NCI-H2081 treated with DMSO at 0.1 percent for 48 hours (cell line): ENCODE measurements at places on chromosomes 7 and 10.

DNA sequence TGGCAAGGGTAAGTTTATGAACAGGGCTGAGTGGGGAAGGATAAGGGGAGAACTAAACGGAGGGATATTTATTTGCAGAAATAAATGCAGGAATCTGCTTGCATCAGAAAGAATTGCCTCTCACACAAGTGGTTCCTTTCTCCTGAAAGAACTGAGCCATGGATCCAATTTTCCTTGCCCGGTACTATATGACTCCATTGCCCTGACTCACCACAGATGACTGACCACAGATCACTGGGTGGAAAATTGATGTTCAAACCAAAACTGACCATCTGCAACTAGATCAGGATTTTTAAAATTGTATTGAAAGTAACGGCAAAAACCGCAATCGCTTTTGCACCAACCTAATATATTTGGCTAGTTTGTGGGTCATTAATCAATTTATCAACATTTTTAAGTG lies 6.2 kb upstream of the MACC1 start:
- no peak for DNase-seq

GRCh38 chr10:93068411-93069244 lies 5.1 kb upstream of the CYP26A1 start:
- DNase-seq = no peak

- DNase-seq = no peak
Measured at GRCh38 chr7:26653430-26654399, 210.7 kb downstream of the SKAP2 start.

- no peak for DNase-seq
Measured at GRCh38 chr10:30027057-30028005, 32.1 kb downstream of the JCAD start.

- DNase-seq = no peak
Measured at GRCh38 chr10:113959383-113959760, 84.3 kb upstream of the ADRB1 start.

- DNase-seq = no peak
Measured at GRCh38 chr10:132655735-132656134, 118.1 kb downstream of the INPP5A start.

DNA sequence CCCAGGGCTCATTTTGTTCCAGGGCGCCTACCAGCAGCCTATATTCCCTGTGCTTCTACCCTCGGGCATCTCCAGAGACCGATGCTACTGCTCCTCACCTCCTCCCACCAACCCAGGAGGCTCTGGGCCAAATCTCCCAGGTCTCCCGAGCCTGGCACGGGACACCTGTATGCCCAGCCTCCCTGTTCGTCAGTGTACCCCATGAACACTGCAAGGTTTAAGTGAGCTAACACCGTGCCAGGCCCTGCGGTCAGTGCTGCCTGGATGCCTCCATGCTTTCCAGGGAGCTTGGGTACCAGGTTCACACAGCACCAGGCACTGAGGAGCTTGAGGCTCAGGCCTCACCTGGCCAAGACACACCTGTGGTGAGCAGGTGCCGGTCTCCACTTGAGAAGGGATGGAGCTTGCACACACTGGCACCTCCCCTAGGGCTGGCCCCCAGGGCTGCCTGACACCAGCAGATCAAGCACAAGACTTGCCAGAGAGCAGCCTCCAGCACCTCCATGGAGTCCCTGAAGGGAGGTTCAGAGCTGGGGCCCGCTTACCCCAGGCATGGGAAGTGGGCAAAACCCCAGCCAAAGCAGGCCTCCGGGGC lies 80.3 kb downstream of the FAM53B start:
- DNase-seq = no peak

- DNase-seq = no peak
Measured at GRCh38 chr10:118594392-118595063, 920 bp downstream of the PRLHR start.

GRCh38 chr7:21763818-21764217 lies 181.9 kb downstream of the CDCA7L start:
- no peak for DNase-seq

DNA sequence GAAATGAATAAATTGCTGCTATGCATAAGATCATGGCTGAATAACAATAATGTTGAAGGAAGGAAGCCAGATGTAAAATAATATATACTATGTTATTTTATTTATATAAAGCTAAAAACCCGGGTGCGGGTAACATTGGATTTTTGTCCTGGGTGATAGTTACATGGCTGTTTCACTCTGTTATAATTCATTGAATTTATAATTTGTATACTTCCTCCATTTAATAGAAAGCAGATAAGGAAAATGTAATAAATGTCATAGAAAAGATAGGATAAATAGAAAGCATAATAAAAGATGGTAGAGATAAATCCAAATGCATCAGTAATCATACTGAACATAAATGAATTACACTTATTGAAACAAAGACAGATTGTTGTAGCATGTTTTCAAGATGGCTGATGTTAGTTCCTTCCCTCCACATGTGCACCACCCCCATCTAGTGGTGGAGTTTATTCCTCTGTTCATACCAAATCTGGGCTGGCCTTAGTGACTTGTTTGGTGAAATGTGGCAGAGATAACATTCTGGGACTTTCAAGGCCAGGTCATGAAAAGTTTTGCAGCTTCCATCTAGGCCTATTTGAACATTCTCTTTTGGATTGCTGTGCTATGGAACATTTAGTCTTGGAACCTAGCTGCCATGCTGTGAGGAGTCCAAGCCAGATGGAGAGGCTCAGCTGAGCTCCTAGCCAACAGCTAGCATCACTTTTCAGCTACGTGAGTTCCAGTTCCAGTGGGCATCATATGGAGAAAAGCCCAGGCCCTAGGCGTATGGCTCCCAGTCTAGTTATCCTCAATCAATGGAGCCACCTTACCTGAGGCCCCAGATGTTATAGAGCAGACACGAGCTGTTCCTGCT lies 46.9 kb downstream of the AHCYL2 start:
- no peak for DNase-seq

DNA sequence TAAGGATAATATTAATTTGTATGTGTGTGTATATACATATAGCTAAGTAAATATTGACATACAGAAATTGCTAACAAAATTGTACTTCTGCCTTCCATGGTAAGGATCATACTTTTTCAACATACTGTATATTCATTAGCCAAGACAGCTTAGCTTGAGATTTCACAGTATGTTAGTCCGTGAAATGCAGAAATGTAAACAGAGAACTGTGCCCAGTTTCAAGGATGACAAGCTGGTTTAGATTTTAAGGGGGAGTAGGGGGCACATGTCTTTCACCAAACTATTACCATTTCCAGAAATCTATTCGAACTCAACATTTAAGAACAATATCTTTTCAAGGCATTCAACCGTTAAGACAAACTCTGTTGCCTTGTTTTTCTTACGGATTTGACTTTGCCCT lies 182.2 kb downstream of the SORCS1 start:
- DNase-seq = no peak

DNA sequence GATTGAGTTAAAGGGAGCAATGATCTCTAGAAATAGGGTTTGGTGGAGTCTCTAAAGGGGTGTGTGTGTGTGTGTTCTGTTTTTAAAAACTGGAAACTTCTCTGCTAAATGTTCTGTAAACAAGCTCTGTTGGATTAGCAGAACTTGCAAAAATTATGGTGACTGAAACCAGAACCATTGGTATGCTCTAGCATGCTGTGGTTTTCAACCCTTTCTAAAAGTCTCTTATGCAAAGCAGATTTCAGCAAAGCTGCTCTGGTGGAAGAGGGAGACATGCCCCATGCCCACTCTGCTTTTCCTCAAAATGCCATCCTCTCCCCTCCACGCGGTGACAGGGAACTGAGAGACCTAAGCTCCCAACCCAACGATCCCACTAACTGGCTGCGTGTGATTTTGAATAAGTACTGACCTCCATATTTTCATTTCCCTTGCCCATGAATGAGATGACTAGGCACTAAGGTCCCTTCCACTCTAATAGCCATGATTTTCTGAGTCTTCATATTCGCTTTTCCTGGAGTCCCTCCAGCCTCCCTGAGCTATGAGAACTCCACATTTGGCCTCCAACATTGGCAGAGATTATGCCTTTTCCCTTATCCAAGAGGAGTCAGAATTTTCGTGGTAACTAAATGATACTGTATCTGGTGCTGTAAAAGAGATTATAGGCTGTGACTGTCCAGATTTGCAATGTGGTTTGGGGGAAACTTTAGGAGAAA lies 117.3 kb upstream of the PALS2 start:
- DNase-seq = no peak

DNA sequence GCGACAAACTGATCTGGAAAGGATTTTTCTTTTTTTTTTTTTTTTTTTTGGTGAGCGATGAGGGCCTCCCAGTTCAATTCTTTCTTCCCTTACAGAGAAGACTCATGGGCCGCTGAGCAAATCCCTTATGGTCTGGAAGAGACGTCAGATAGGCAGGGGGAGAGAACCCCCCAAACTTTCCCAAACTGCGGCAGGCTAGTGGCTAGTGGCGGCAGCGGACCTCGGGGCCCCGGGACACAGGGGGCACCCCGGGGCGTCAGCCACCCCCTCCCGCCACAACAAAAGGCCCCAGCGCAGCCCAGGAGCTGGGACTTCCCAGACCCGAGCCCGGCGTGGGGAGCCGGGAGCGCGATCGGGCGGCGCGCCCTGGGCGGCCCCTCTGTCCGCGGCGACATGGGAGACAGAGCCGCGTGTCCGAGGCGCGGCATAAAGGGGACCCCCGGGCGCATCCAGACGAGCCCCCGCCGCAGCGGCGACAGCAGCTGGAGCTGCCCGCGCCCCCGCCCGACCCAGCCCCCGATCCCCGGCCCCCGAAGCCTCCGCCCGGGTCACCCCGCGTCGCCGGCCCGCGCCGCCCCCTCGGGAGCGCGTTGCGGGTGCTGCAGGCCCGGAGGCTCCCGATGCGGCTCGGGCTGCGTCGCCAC lies 755 bp downstream of the FAM171A1 start:
- no peak for DNase-seq

- no peak for DNase-seq
Measured at GRCh38 chr7:15234431-15234830, 327.4 kb downstream of the AGMO start.

- DNase-seq = no peak
Measured at GRCh38 chr10:72008096-72008981, 44.1 kb downstream of the CHST3 start.

- DNase-seq = no peak
Measured at GRCh38 chr7:77894574-77895091, 96.1 kb downstream of the PHTF2 start.

DNA sequence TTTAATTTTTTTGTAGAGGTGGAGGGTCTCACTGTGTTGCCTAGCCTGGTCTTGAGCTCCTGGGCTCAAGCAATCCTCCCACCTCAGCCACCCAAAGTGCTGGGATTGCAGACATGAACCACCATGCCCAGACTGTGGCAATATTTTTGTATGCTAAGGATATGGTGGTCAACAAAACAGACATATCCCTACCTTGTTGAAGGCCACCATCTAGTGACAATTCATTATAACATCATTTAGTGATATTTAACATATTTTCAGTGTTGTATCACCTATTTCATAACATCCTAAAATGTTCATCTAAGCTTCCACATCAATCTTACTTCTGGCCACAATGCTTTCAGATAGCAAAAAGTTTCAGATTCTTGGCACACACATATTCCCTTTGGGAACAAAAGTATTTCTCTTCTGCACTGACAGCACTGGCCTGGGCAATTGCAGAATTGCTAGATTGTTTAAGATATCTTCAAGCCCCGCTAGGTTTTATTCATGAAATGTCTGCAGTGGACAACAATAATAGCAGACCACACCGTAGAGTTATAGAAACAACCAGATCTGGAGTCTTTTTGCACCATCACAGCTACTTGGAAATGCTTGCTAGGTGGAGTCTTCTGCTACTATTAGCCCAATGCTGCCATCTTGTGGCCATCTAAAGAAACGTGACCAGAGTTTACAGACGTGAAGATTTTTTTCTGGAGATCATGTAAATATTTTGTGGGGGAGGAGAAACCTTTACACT lies 58.4 kb downstream of the DNAJC12 start:
- DNase-seq = peak; percentile 28

DNA sequence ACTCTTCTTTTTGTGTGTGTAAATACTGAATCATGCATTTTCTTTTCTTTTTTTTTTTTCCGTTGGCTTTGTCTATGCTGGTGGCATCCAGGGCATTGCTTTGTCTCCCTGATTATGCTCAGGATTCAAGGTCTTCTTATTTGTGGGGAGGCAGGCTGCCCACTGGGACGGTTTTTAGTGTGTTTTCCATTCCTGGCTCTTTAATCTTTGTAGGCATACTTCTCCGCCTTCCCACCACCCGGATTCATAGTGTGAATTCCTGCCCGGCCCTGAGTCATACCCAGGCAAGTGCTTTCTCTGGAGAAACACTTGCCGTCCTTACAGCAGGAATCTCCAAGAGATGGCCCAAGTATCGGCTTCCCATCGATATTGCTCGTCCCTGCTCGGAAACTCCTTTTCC lies 5.2 kb downstream of the ZNF655 start:
- no peak for DNase-seq

DNA sequence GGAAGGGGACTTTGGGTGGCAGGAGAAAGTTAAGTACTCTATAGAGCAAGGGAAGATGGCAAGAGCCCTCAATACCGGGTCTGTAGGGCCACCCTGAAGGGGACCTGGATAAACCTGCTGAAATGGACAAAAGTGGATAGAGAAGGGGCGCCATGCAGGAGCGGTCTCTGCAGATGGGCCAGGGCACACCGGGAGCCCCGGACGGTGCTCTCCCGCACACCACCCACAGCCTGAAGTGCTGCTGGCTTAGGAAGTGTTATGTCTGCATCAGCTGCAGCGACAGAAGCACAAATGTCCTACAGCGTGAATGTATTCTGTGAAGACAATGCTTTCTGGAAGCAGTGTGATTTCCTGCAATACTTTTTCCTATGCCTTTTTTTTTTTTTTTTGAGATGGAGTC lies 37.7 kb downstream of the BRI3 start:
- DNase-seq = no peak

GRCh38 chr10:79425074-79425532 lies 20.3 kb downstream of the ZCCHC24 start:
- no peak for DNase-seq

- no peak for DNase-seq
Measured at GRCh38 chr7:156074982-156075615, 262.8 kb upstream of the SHH start.

DNA sequence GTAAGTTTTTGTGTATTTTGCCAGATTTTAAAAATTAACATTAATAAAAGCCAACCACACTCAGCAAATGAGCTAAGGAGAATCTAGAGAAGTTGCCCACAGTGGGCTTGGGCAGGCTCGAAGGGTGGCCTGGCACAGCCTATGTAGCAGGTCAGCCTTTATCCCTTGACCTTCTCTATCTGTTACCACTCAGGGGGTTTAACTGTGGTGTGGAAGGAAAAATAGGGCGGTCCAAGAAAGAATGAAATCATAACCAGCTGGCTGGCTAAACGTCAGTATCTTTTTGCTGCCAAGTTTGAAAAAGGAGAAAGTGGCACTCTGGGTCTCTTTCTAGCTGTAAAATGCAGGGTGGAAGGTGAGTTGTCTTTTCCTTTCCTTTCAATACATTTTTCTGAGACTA lies 130.3 kb upstream of the ASAH2 start:
- DNase-seq = no peak

DNA sequence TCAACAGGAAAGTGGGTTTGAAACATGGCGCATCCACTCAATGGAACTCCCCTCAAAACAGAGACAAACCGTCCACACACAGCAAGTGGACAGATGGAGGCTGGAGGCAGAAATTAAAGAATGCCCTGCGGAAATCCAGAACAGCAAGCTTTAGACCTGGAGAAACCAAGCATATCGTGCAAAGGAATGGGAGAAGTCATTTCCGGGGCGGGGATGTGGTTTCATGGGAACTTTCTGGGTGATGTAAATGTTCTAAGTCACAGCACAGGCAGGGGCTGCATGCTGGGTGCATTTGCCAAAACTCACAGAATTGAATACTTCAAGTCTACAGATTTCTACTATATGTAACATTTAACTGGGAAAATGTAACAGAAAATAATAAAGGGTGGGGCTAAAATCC lies 213.0 kb downstream of the PTPRN2 start:
- no peak for DNase-seq
